ENCODE measurements at places on chromosomes 3 and 15.

DNA sequence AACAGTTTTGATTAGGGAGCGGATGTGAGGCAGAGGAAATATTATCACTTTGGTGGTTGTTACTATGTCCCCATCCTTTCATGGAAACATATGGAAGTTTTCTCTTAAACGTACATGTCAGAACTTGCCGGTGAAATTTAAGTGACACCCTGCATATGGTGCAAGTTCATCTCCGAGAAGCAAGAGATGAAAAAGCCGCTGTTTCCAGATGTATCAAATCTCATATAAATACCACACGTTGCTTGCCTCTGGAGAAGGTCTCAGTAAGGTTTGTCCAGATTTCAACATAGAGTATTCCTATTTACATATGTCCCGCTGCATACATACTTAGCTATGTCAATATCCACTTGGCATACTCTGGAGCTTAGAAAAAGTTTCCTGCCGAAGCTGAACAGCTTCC, 172.2 kb upstream of the ICE2 start:
- DNase-seq = no peak

DNA sequence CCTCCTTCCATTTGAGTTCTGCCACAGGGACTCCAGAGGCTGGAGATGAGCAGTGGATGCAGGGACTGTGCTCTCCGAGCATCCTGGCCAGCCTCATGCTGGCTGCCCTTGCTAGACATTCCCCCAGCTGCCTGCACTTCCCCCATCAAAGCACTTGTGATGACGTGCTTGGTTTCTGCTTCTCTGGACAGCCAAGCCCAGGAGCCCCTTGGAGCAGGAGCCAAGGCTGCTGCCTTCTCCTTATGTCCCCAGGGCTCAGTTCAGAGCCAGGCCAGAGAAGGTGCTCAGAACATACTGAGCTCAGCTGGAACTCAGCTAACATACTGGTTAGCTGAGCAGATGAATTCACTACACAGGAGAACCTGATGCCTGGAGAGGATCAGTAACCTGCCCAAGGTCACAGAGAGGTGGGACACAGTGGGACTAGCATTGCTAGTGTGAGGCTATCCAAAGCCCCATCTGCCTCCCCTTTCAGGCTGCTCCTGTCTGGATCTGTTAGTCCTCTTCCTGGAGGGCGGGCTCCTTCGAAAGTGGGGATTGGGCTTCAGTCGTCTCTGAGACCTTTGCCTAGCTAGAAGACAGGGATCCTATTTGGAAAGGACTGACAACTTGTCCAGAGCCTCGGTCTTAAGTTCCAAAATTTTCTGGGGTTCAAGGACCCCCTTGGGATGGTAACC, 4.3 kb downstream of the PCBP4 start:
- no peak for DNase-seq

DNA sequence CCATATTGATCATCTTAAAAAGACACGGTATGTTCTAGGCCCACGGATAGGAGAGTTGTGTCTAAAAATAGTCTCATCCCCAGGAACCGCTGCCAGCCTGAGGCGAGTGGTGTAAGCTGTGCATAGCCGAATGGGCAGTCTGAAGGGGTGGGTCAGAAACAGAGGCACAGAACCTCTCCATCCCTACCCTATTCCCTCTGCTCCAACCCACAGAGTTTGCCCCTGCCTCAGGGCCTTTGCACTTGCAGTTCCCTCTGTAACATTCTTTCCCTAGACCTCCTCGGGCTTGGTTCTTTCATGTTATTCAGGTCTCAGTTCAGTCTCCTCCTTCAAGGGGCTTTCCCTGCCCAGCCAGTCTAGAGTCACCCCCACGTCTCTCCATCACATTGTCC, 4.8 kb downstream of the SCN5A start:
- DNase-seq = no peak

DNA sequence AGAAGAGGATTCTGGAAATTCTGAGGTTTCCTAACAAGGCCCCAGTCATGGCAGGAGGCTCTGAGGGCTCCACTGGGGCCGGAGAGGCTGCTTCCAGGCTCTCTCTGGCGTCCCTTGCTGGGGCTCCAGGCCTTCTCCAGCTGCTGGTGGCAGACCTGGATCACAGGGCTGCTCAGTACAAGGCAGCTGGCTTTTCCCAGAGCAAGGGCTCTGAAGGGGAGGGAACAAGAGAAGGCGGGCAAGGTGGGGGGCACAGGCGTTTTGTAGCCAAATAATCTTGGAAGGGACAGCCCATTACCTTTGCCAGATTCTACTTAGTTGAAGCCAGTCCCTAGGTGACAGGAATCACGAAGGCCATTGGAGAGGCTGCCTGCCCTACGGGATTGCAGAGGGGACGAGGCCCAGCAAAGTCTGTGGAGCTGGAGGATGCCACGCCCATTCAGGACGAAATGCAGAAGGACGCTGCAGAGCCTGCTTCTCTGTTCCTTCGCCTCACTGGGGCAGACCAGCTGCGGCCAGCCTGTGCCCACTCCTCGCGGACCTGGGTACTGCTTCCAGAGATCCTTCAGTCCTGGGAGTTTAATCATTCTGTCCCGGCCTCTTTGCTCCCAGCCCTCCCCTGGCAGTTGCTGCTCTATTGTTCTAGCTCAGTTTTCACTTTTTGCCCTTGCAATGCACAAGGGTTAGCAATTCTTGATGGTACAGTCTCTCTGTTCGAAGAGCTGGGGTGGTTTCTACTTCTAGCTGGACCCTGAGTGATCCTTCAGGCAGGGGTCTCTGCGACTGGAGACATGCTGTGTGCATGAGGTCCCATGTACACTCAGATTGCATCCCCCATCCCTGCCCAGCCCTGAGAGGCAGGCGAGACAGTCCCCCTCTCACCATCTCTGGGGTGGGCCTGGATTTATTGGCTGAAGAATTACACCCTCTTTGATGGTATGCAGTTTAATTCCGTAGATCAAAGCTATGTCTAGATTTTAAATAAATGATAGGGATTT, 149.3 kb upstream of the MEF2A start:
- no peak for DNase-seq

DNA sequence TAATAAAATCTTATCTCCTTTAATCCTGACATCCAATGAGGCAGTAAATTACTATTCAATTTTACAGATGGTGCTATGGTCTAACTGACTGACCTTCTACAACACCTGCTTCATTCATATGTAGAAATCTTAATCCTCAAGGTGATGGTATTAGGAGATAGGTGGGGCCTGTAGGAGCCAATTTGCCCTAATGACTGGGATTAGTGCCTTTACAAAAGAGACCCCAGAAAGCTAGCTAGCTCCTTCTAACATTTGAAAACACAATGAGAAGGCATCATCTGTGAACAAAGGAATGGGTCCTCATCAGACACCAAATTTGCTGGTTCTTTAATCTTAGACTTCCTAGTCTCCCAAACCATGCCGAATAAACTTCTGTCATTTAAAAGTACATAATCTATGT, 137.4 kb upstream of the UBP1 start:
- DNase-seq = no peak

- DNase-seq = no peak
Measured at GRCh38 chr15:83982748-83983147, 252.8 kb upstream of the GOLGA6L4 start.

- peak; percentile 2 for DNase-seq
Measured at GRCh38 chr3:167876620-167877281, 141.2 kb downstream of the SERPINI1 start.

- DNase-seq = no peak
Measured at GRCh38 chr3:169026543-169027182, 636.8 kb downstream of the MECOM start.

All from stimulated activated CD4-positive, alpha-beta T cell treated with anti-CD3 and anti-CD28 coated beads, Interleukin-15, amount 100 ng/mL, for 24 hours (primary cell).